ENCODE measurements at places on chromosomes 5 and 9.

DNA sequence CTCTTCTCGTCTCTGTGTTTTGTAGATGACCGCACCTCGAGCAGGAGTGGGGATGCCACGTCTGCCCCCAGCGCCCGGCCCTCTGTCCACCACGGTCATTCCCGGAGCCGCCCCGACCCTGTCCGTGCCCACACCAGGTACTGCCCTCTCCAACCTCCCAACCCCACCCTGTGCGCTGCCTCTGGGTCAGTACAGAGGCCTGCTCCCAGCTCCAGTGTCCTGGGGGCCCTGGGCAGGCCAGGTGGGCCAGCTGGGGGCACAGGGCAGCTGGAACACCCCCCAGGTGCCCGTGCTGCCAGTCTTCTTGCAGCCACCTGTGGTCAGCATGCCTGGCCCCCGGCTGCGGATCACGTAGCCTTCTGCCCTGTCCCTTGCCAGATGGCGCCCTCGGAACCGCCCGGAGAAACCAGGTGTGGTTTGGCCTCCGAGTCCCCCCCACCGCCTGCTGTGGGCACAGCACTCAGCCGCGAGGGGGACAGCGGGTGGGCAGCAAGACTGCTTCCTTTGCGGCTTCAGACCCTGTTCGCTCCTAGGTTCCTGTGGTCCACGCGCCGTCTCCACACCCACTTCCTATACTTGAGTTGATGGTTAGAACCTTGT lies 133.7 kb downstream of the WNK2 start:
- no peak for DNase-seq

DNA sequence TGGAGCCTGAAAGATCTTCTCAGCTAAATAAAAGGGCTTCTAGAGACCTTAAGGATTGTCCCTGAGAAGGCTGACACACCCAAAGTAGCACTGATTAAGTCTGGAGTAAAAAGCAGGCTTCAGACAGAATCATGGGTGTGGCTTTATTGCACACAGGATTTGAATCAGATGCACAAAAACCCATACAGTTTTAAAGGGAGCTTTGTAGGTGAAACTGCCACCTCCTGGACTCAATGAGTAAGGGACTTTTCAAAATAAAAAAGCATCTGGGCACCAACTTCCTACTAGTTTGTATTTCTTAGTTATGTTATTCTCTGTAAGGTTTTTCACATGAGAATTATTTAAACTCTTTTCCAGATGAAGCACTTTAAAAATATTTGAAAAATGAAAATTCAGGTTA lies 129.4 kb downstream of the EDIL3 start:
- DNase-seq = no peak

- no peak for DNase-seq
Measured at GRCh38 chr9:95038666-95039065, 278.8 kb downstream of the FANCC start.

GRCh38 chr9:84379740-84380139 lies 39.2 kb upstream of the SLC28A3 start:
- DNase-seq = no peak

DNA sequence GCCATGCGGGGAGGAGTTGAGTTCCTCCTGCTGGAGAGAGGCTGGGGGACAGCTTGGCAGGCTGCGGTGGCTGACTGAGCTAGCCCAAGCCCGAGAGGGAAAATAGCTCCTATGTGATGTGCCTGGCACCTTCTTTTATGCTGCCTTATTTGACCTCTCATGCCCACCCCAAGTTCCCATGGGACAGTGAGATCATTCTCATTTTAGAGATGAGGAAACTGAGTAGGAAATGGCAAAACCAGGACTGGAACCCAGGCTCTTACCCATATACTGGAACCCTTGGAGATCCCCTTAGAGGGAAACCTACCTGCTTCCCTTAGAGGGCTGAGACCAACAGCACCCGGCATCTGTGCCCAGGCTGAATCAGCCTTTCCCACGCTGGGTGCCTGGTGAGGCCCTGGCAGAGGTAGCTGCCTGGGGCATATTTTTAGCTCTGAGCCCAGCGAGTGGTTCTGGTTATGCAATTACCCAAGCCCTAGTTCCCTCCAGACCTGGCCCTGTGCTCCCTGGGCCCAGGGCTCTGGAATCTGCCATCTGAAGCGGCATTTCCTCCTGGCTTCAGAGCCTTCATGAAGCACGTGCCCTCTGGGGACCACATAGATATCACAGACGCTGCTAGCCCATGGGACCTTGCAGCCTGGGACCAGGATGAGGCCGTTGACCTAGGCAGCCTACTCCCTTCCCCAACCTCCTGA lies 23.6 kb downstream of the COL27A1 start:
- DNase-seq = no peak

DNA sequence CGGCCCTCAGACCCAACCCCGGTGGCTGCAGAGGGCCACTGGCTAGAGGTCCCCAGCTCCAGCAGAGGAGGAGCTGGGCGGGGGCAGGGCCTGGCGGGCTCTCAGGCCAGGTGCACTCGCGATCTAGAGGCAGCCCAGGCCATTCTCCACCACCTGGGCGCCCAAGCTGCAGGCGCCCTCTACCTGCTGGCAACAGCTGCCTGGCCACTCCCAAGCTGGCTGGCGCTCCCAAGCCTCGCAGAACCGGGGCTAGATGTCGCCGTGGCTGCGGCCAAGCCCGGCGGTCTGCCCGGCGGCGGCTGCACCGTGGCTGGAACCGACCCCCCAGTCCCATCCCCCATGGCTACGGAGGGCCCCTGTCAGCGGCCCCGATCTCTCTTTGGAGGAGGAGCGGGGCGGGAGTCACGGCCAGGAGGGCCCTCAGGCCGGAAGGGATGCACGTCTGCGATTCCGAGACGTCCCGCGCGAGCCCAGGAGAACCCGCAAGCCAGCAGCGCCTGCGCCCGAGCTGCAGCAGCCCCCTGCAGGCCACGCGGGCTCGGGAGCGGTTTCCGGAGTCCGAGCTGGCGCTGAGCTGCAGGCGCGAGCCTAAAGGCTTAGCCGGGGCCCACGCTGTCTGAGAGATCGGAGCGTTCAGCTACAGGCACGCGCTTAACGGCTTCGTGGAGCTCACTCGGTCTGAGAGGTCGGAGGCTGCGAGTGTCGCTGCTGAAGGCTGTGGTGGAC lies 44.3 kb upstream of the BICD2 start:
- DNase-seq = peak; percentile 37

GRCh38 chr5:170337045-170337733 lies 39.6 kb upstream of the LCP2 start:
- DNase-seq = no peak

DNA sequence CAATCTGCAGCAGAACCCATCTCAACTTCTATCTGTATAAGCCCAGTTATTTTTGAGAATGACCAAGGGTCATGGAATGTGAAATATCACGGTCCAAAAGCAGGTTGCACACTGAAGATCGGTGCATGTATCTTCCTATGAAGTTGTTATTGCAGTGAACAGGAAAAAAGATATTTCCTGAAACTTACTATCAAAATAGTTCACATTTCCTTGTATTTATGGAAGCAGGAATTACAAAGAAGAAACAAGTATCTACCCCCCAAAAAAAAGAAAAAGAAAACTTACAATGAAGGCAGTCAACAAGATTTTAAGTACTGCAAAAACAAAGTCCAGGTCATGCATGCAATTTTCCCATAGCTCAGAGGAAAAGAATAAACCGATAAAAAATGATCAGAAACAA lies 70.0 kb downstream of the MPDZ start:
- DNase-seq = no peak

- DNase-seq = no peak
Measured at GRCh38 chr5:2841208-2841607, 89.7 kb upstream of the IRX2 start.

GRCh38 chr5:152202321-152202720 lies 202.8 kb downstream of the NMUR2 start:
- DNase-seq = no peak

GRCh38 chr9:112819635-112820496 lies 69.3 kb downstream of the SNX30 start:
- DNase-seq = peak; percentile 24

DNA sequence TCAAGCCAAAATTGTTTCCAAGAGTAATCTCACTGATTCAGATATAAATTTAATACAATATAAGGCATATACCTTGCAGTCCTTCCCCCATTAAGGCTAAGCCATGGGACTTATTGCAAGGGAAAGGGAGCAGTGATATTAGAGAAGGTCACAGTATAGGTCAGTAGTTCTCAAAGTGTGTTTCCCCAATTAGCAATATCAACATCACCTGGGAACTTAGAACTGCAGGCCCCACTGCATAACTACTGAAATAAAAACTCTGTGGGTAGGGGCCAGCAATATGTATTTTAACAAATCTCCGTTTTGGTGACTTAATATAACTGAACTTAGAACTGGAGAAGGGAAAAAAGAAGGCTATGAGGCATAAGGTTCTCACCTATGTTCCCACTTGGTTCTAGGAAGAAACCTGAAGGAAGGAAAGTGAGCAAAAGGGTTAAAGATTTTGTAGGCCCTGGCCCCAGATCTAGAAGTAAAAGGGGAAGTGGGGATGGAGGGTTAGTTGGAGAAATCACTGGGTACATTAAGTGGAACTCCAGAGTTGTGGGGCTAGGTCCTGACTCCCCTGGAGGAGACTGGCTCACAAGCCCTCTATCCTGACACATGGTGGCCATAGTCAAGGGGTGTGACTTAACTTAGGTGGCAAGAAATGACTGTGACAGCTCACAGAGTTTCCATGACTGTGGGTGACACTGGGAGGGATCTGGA lies 40.7 kb downstream of the WDR36 start:
- DNase-seq = no peak

- no peak for DNase-seq
Measured at GRCh38 chr5:160152287-160152686, 33.0 kb upstream of the PWWP2A start.

- no peak for DNase-seq
Measured at GRCh38 chr5:56585999-56586691, 229.2 kb upstream of the MAP3K1 start.

- DNase-seq = no peak
Measured at GRCh38 chr5:78644741-78645300, 3.8 kb downstream of the LHFPL2 start.

- DNase-seq = peak; percentile 51
Measured at GRCh38 chr9:113155911-113156588, 5.2 kb downstream of the SLC31A2 start.

DNA sequence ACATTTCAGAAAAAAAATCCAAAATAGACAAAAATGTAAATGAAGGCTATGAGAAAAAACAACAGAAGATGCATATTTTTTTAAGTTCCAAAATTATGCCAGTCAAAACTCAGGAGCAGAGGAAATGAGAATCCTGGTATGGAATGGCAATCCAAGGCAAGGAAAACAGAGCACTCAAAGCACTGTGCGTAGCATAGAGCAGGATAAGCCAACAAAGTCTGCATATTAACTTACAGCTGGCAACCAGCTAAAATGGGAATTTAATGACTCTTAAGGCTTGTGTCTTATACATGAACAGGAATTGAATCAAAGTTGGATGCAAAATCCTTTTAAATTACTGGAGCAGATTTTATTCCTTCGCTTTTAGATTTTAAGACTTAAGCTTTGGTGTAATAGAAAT lies 203.5 kb upstream of the DAPK1 start:
- no peak for DNase-seq

GRCh38 chr5:32805971-32806638 lies 95.0 kb downstream of the NPR3 start:
- no peak for DNase-seq

GRCh38 chr9:38761999-38762398 lies 42.1 kb upstream of the FAM240B start:
- DNase-seq = no peak

DNA sequence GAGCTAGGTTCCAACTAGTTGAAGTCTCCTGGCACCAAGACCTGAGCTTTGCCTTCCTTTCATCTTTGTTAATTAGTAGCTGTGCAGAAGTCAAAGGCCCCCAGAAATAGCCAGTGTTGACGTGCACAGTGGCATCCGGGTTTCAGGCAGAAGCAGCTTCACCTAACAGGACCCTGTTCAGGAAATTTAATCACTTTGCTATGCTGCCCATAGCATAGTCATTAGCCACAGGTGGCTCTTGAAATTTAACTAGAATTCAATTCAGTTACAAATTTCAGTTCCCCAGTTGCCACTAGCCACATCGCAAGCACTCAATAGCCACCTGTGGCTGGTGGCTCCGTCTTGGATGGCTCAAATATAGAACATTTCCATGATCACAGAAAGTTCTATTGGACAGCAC lies 179.1 kb downstream of the GOLPH3 start:
- DNase-seq = no peak

DNA sequence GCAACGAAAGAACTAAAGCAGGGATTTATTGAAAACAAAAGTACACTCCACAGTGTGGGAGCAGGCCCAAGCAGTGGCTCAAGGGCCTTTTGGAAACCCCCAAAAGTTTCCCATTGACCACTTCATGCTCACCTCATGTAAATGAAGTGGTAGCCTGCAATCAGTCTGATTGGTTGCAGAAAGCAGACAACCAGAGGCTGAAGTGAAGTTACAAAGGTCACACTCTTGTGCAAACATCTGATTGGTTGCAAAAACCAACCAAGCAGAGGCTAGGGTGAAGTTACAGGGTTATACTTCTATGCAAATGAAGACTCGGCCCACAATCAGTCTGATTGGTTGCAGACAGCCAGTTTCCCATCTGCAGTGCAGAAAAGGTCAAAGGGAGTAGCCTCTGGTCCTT lies 258.0 kb downstream of the YTHDC2 start:
- no peak for DNase-seq

- DNase-seq = no peak
Measured at GRCh38 chr9:136059321-136059791, 35.7 kb downstream of the NACC2 start.

Data from CD4-positive, alpha-beta T cell treated with Interleukin-21 for 1 hour (primary cell).